ENCODE measurements at places on chromosomes 11 and 22. TPM values are rescaled to one million over a fixed set of nuclear protein-coding genes. Genes with fewer than 3 reads are reported as not detected.

- H3K36me3 ChIP-seq: peaks cover 5% of the 10 kb centered on the region
- H3K27ac ChIP-seq: 0 out of 2 replicates have a peak overlapping the region, but pooled peaks have one; percentile 19
- peaks cover 27% of the 10 kb centered on the region for H3K4me1 ChIP-seq
- H3K4me3 ChIP-seq: no peak overlapping the region
Observed at GRCh38 chr11:32895471-32895870, 2.9 kb downstream of the QSER1 start.

- H3K36me3 ChIP-seq: peaks cover 3% of the 10 kb centered on the region
- H3K4me1 ChIP-seq: peaks cover 27% of the 10 kb centered on the region
- no peaks in the 10 kb centered on the region for H3K27me3 ChIP-seq
- H3K4me3 ChIP-seq: no peak overlapping the region
- H3K27ac ChIP-seq: no peak overlapping the region
Observed at GRCh38 chr11:68036141-68036716, 2.6 kb upstream of the TCIRG1 start.

GRCh38 chr11:83816572-83817187 lies 530.5 kb upstream of the CCDC90B start:
- no peaks in the 10 kb centered on the region for H3K36me3 ChIP-seq
- H3K4me1 ChIP-seq: no peaks in the 10 kb centered on the region
- DNase-seq: no peak
- no peak overlapping the region for H3K4me3 ChIP-seq

- no peaks in the 10 kb centered on the region for H3K4me1 ChIP-seq
- no peak overlapping the region for H3K4me3 ChIP-seq
- DNase-seq: no peak
- H3K36me3 ChIP-seq: no peaks in the 10 kb centered on the region
- H3K27ac ChIP-seq: no peak overlapping the region
- no peaks in the 10 kb centered on the region for H3K27me3 ChIP-seq
Observed at GRCh38 chr11:60700689-60701468, 1.5 kb downstream of the MS4A8 start.

DNA sequence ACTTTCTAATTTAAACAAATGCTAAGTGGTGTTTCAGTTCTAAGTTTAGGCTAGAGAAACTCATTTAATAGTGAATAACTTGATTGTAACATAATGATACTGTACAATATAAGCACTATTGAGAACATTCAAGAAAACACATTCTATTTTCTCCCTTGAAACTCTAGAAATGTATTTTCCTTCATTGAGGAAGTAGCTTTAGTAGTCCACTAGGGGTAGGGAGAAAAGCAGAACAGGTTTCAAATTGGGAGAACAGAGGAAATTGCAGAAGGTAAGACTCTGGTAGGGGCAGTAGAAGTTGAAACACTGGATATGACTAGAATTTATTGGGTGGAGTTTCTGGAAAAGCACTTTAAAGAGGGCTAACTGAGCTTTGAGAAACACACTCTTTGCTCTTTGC lies 31.6 kb upstream of the MPPED2 start:
- no peaks in the 10 kb centered on the region for H3K36me3 ChIP-seq
- no peak overlapping the region for H3K4me3 ChIP-seq
- no peak overlapping the region for H3K27ac ChIP-seq
- no peaks in the 10 kb centered on the region for H3K4me1 ChIP-seq

- no peaks in the 10 kb centered on the region for H3K36me3 ChIP-seq
- H3K4me1 ChIP-seq: peaks cover 11% of the 10 kb centered on the region
- peak overlapping the region; percentile 49 for H3K27ac ChIP-seq
- H3K4me3 ChIP-seq: no peak overlapping the region
- H3K27me3 ChIP-seq: no peaks in the 10 kb centered on the region
- DNase-seq: no peak
Observed at GRCh38 chr22:36419912-36420882, 32.4 kb upstream of the MYH9 start.

GRCh38 chr11:117099696-117100095 lies 1.5 kb upstream of the SIK3 start:
- H3K27me3 ChIP-seq: no peaks in the 10 kb centered on the region
- H3K4me1 ChIP-seq: peaks cover 31% of the 10 kb centered on the region
- peak overlapping the region; percentile 97 for H3K27ac ChIP-seq
- H3K36me3 ChIP-seq: no peaks in the 10 kb centered on the region
- DNase-seq: no peak

DNA sequence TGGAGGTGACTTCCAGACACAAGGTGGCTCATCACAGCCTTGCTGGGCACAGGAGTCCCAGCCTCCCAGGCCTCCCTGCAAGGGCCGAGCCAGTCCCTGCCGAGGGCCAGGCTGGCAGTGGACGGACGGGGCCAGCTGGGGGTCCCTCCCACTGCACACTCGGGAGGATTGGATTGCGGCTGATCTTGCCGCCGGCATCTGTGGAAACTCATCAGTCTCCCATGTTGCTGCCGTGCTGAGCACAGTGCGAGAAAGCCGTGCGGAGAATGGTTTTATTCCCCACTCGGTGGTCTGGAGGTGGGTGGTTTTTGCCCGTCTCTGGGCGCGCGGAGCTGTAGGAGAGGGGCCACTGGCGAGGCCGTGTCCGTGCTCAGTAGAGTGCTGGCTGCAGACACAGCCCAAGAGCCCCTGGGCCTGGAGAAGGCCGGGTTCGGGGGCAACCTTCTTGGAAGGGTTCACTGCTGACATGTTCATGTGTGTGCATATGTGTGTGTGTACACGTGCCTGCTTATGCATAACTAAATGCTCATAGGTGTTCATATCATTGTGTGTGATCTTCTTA lies 1246.4 kb downstream of the BRD1 start:
- no peak overlapping the region for H3K27ac ChIP-seq
- no peaks in the 10 kb centered on the region for H3K36me3 ChIP-seq
- no peaks in the 10 kb centered on the region for H3K4me1 ChIP-seq
- no peak for DNase-seq

GRCh38 chr22:45435544-45436139 lies 22.1 kb downstream of the RIBC2 start:
- no peaks in the 10 kb centered on the region for H3K27me3 ChIP-seq
- no peaks in the 10 kb centered on the region for H3K36me3 ChIP-seq
- no peaks in the 10 kb centered on the region for H3K4me1 ChIP-seq
- no peak overlapping the region for H3K4me3 ChIP-seq

- H3K27ac ChIP-seq: no peak overlapping the region
- H3K4me1 ChIP-seq: no peaks in the 10 kb centered on the region
- no peaks in the 10 kb centered on the region for H3K27me3 ChIP-seq
- H3K4me3 ChIP-seq: no peak overlapping the region
- DNase-seq: no peak
Observed at GRCh38 chr22:38097058-38097457, 13.1 kb upstream of the SLC16A8 start.

- H3K36me3 ChIP-seq: peaks cover 4% of the 10 kb centered on the region
- peaks cover 15% of the 10 kb centered on the region for H3K4me1 ChIP-seq
- H3K27ac ChIP-seq: no peak overlapping the region
- no peaks in the 10 kb centered on the region for H3K27me3 ChIP-seq
- no peak for DNase-seq
- no peak overlapping the region for H3K4me3 ChIP-seq
Observed at GRCh38 chr11:63765688-63766241, 2.8 kb downstream of the ZFTA start.

GRCh38 chr11:116710762-116711161 lies 62.0 kb downstream of the BUD13 start:
- H3K4me3 ChIP-seq: no peak overlapping the region
- no peaks in the 10 kb centered on the region for H3K36me3 ChIP-seq
- no peaks in the 10 kb centered on the region for H3K4me1 ChIP-seq
- H3K27me3 ChIP-seq: no peaks in the 10 kb centered on the region
- no peak for DNase-seq
- no peak overlapping the region for H3K27ac ChIP-seq

DNA sequence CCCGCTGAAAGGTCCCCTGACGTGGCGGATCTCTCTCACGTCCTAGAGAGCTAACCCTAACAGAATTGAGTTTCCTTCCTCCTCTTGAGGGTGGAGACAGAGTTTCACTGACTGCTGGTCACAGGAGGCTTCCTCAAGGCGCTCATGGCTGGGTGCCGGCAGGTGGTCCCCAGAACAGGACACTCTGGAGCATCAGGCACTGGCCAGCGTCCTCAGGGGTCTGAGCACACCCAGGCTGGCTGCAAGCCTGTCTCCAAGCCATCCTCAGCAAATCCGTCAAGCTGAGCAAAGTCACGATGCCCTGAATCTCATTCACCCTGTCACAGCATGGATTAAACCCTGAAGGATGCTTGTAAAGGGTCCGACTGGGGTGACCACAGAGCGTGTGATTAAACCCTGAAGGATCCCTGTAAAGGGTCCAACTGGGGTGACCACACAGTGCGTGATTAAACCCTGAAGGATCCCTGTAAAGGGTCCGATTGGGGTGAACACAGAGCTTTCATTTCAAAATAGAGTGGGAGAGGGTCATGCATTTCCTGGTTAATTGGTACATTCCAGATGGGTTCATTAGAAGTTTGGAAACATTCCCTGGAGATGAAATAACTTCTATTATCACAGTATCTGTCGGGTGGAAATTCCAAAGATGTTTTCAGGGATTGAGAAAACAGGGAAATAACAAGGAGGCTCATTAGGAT lies 473.0 kb downstream of the BRD1 start:
- no peaks in the 10 kb centered on the region for H3K4me1 ChIP-seq
- H3K27me3 ChIP-seq: no peaks in the 10 kb centered on the region
- no peak overlapping the region for H3K4me3 ChIP-seq
- no peaks in the 10 kb centered on the region for H3K36me3 ChIP-seq
- DNase-seq: no peak

DNA sequence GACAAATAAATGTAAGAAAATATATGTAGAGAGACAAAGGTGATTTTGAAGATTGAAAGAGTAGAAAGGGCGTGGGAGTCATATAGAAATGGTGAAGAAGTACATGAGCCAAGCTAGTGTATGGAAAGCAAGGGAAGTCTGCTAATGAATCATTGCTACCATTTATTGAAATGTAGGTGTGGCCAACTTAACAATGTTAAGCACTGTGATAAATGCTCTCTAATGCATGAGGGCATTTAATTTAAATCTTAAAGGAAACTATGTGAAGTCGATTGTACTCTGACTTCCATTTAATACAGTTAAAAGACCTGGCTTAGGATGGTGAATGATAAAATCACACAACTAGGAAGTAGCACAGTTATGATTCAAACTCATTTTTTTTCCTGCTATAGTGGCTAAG lies 219.9 kb downstream of the CASP12 start:
- no peak overlapping the region for H3K27ac ChIP-seq
- H3K27me3 ChIP-seq: no peaks in the 10 kb centered on the region
- no peaks in the 10 kb centered on the region for H3K36me3 ChIP-seq

- no peaks in the 10 kb centered on the region for H3K4me1 ChIP-seq
- no peak overlapping the region for H3K4me3 ChIP-seq
- no peak for DNase-seq
- H3K36me3 ChIP-seq: no peaks in the 10 kb centered on the region
Observed at GRCh38 chr11:90229791-90230190, 6.9 kb upstream of the CHORDC1 start.

GRCh38 chr11:119324189-119324588 lies 7.3 kb upstream of the MCAM start:
- H3K4me3 ChIP-seq: no peak overlapping the region
- no peak for DNase-seq
- no peak overlapping the region for H3K27ac ChIP-seq
- H3K27me3 ChIP-seq: no peaks in the 10 kb centered on the region
- H3K4me1 ChIP-seq: peaks cover 22% of the 10 kb centered on the region

DNA sequence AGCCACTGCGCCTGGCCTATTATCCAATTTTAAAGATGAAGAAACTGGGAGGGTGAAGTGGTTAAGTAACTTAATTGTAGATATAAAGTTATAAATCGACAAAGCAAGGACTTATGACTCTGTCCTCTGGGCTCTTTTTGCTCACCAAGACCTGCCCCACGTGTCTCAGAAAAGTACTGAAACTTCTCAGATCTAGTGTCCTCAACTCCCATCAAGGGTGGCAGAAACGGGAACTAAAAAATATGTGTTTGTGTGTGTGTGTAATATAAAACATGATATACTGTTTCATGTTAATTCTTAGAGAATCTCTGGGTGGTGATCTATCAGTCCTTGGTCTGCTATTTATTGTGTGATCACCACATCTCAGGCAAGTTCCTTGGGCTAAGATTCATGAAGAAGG lies 104.9 kb downstream of the GAB2 start:
- no peaks in the 10 kb centered on the region for H3K27me3 ChIP-seq
- 0 out of 2 replicates have a peak, but pooled peaks cover 3% of the 10 kb centered on the region for H3K4me1 ChIP-seq
- no peak overlapping the region for H3K4me3 ChIP-seq
- H3K36me3 ChIP-seq: no peaks in the 10 kb centered on the region
- no peak for DNase-seq

DNA sequence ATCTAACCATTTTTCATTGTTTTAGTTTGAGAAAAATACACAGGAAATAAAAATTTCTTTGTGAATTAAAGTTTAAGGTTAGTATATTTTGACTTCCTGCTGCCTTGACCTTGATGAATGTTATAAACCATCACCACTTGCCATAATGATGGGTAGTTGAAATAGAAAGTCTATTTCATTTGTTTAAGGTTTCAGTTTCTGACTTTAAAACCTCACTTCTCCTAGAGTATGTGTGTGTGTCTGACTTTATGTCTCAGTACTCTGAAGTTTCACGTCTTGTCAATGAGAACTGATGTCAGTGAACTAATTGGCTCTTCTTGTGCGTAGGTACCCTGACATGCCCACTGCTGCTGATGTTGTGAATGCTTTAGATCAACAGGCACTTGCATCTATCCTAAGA lies 188.2 kb downstream of the METTL15 start:
- H3K27ac ChIP-seq: no peak overlapping the region
- H3K27me3 ChIP-seq: no peaks in the 10 kb centered on the region
- no peak for DNase-seq
- no peaks in the 10 kb centered on the region for H3K4me1 ChIP-seq
- no peaks in the 10 kb centered on the region for H3K36me3 ChIP-seq
- no peak overlapping the region for H3K4me3 ChIP-seq

- no peaks in the 10 kb centered on the region for H3K27me3 ChIP-seq
- no peak overlapping the region for H3K27ac ChIP-seq
- no peak overlapping the region for H3K4me3 ChIP-seq
- no peak for DNase-seq
- H3K36me3 ChIP-seq: no peaks in the 10 kb centered on the region
Observed at GRCh38 chr11:85299258-85299942, 327.7 kb downstream of the DLG2 start.

GRCh38 chr11:78478536-78478935 lies 60.9 kb upstream of the GAB2 start:
- DNase-seq: no peak
- H3K27me3 ChIP-seq: no peaks in the 10 kb centered on the region
- no peaks in the 10 kb centered on the region for H3K4me1 ChIP-seq
- H3K27ac ChIP-seq: no peak overlapping the region
- no peaks in the 10 kb centered on the region for H3K36me3 ChIP-seq
- H3K4me3 ChIP-seq: no peak overlapping the region

DNA sequence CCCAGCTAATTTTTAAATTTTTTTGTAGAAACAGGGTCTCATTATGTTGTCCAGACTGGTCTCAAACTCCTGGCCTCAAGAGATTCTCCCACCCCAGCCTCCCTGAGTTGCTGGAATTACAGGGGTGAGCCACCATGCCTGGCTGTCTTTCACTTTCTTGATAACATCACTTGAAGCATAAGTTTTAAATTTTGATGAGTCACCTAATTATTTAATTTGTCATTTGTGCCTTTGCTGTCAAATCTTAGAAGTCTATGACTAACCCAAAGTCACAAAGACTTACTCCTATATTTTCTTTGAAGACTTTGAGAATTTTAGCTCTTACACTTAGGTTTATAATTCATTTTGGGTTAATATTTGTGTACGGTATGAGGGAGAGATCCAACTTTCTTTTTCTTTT lies 14.5 kb upstream of the MSANTD2 start:
- H3K4me3 ChIP-seq: no peak overlapping the region
- no peaks in the 10 kb centered on the region for H3K36me3 ChIP-seq

GAL3ST3 gene
- not detected for total RNA-seq

GSTT4 gene
- total RNA-seq: not detected

NLRP10 gene
- not detected for total RNA-seq

DDTL gene
- total RNA-seq: not detected

SCARF2 gene
- 3.2 TPM for total RNA-seq

POU2AF3 gene
- 0.64 TPM for total RNA-seq

FZD4 gene
- 11.1 TPM for total RNA-seq

CPT1B gene
- 18.4 TPM for total RNA-seq

BTBD18 gene
- total RNA-seq: not detected

SDHD gene
- 166 TPM for total RNA-seq
